ENCODE measurements at places on chromosomes 1 and 21.

DNA sequence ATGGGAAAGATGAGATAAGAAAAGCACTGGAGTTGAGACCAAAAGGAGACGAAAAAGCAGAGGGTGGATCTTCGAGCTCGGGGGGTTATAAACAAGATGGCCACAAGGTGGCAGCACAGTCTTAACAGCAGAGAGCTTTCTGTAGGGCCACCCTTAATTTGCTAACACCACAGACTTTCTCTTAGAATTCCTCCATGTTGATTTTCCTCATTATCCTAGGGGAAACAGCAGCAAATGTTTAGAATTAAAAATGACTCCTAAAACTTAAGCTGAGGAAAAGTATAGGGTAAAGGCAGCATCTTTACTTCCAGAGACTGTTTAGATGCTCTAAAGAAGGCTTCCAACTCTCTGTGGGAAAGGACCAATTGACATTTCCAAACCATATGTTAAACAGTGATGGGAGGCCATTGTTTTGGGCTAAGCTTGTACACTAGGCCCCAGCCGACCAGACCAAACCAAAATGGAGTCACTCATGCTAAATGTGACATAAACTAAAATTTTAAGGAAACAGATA lies 2.5 kb upstream of the APOBEC4 start:
- DNase-seq = peak; percentile 74

DNA sequence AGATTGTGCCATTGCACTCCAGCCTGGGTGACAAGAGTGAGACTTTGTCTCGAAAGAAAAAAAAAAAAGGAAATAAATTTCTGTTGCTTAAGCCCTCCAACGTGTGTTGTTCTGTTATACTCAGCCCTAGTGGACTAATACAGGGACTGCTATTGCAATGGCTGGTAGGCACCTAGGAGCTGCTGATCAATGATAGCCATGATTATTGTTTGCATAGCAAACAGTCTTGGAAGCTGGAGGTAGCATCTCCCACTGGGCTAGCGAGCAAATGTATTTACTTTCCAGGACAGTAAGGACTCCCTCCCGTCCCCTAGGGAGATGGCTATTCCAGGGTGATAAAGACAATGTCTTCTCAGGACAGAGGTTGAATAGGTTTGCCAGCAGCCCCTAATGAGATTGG lies 13.5 kb upstream of the TNFRSF8 start:
- DNase-seq = no peak

- DNase-seq = no peak
Measured at GRCh38 chr21:37553078-37553481, 186.5 kb downstream of the DYRK1A start.

GRCh38 chr21:14499316-14499715 lies 46.8 kb downstream of the SAMSN1 start:
- no peak for DNase-seq

DNA sequence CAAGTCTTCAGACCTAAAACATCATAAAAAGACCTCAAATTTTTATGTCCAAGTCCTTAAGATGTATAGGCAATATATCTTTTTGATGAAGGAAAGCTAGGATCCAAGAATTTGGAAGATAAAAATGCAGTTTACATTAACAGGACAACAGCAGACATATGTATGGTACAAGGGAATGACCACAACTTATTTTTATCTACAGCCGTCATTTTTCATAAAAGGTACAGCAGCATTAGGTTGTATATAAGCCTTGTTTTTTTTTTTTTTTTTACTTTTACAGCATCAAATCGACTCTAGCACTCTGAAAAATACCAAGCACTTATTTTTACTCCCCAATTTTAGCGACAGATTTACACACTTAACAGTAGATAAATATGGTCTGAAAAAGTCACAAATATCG lies 1.3 kb downstream of the SRSF10 start:
- DNase-seq = no peak

- DNase-seq = no peak
Measured at GRCh38 chr1:20723537-20724363, 5.9 kb upstream of the KIF17 start.

GRCh38 chr1:3112526-3112925 lies 43.5 kb downstream of the PRDM16 start:
- no peak for DNase-seq

DNA sequence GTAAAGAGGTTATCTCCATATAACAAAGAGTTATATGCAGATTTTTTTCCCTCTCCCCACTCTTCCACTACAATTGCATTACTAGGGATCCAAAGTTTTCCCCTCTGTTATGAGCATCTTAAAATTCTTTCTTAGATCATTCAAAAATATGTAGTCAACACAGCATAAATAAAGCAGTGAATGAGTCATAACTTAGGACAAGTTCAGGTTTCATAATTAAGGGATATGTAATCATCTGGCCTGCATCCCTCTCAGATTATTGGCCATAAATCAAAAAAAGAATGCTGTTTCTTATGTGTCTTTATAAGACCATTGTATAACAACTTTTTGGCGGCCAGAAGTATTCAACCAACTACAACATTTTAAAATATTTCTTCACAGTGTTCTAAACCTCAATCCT lies 1526.1 kb downstream of the KCNT2 start:
- peak; percentile 41 for DNase-seq

DNA sequence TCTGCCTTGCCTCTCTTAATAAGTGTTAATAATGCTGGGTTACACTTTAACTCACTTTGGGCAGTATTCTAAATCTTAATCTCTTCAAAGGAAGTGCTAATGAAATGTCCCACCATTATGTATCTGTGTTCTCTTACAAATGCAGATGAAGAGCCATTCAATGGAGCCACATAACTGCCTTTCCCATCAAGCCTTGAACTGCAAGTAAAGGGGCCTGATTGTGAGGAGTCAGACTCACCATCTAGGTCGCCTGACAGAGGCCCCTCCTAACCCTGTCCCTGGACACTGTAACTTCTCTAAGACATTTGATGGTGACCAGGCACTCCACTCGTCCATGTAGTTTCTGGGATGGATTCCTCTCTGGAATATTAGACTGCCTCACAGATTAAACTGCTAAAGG lies 329.4 kb downstream of the KIF26B start:
- DNase-seq = no peak

GRCh38 chr21:43467785-43468184 lies 40.9 kb upstream of the SIK1 start:
- no peak for DNase-seq

DNA sequence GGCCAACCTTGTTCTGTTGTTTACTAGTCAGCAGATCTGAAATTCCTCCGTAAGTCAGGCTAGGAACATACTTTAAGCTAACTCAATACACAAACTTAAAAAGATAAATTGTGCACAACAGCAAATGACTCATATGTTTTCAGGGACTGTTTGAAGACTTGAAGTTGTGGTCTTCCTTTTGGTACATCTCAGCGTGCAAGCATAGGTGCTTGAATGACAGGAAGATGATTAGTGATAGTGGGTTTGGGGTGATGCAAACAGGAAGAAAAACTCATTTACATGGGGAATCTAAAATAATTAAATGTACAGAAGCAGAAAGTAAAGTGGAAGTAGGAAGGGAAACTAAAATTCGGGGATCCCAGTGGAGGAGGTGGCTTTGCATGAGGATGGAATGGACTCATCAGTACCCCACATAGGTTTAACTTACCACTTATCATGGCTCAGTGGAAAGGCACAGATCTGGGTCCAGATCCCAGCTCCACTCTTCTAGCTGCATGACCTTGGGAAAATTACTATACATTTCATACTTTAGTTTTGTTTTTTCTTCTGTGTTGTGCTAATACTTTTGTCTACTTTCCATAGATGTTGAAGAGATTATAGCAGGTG lies 122.3 kb downstream of the XCL2 start:
- DNase-seq = no peak

DNA sequence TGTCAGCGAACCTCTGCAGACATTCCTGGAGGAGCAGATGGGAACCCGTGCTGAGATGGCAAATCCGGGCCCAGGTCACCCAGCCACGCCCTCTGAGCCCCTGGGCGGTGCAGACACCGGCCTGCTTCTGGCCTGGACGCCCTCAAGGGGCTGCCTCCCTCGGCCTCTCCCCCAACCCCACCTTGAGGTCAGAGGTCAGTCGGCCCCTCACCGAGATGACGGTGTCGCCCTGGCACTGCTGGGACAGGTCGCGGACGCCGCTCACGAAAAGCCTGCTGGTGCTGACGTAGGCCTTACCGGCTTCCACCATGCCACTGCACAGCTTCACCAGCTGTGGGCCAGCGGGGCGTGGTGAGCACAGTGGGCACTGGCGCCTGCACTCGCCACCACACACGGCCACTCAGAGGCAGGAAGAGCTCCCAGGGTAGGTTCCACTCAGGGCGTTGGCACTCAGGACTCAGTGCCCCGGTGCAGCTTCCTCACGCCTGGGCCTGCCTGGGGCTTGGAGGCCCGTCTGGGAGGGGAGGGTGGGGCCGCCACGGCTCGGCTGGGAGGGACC lies 4.7 kb downstream of the ACAP3 start:
- DNase-seq = no peak

GRCh38 chr1:58845942-58846341 lies 62.1 kb upstream of the JUN start:
- DNase-seq = no peak

GRCh38 chr1:80893115-80893514 lies 907.6 kb upstream of the ADGRL2 start:
- DNase-seq = no peak

DNA sequence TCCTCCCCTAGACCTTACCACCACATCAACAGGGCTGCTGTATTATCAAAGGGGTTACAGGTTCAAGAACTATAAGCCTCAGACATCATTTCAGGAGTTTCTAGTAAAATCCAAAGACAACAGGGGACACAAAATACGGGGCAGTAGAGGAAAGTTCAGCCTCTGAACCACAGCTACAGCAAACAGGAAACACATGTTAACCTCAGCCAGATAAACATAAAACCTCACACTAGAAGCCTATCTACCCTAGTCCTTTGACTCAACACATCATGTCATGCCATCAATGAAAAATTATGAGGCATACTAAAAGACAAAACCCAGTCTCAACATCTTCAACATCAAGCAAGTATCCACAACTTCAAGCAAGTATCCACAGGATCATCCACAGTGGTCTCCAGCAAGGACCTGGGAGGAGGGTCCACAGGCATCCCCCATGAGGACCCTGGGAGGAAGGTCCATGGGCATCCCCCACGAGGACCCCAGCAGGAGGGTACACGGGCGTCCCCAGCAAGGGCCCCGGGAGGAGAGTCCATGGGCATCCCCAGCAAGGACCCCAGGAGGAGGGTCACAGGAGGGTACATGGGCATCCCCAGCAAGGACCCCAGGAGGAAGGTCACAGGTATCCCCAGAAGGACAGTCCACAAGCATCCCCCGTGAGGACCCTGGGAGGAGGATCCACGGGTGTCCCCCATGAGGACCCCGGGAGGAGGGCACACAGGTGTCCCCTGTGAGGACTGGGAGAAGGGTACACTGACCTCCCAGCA lies 440.0 kb downstream of the MATN1 start:
- no peak for DNase-seq

DNA sequence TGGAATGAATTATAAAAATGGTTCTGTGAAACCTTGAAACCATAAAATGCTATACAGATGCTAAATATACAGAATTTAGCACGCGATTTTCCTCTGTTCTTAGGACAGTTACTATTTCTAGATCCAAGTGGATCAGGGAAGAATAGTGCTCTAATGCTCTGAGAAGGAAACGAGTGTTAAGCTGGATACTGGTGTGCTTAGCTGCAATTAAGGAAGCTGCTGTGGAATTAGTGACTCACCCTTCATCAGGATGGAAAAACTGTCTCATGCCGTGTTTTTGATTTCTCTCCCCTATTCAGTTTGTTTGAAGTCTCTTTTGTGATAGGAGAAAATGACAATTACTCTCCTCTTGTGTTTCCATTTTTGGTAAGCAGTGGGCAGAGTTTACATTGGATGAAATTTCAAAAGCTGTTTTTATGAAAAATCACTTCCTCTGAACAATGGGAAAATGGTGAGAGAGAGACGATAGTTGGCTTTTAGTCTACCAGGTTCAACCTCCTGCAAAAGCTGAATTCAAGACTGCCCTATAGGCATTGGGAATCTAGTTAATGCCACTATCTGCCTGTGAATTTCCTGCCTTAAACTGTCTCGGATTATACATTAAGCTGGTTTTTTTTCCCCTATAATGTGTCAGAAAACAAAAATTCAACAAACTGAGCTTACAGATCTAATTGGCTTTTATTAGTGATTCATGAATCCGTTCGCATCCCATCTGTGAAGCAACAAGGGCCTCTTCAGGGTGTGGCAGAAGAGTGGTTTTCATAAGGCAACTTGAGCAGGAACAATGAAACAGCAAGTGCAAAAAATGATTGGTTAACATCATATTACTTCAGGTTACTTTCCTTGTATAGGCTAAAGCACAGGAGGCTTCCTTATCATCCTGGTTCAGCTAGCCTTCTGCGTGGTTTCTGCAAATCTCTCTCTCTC lies 179.8 kb downstream of the ST6GALNAC3 start:
- no peak for DNase-seq

GRCh38 chr1:21508580-21509350 lies 458 bp upstream of the ALPL start:
- DNase-seq = no peak

DNA sequence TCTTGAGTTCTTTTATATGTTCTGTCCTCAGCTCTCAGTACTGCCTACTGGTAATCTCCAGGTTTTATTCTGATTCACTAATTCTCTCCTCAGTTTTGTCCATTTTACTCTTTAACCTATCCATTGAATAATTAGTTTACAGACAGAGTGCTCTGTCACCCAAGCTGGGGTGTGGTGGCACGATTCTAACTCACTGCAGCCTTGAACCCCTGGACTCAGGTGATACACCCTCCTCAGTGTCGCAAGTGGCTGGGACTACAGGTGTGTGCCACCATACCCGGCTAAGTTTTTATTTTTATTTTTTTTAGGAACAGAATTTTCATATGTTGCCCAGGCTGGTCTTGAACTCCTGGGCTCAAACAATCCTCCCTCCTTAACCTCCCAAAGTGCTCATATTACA lies 14.0 kb downstream of the RAB4A start:
- no peak for DNase-seq

DNA sequence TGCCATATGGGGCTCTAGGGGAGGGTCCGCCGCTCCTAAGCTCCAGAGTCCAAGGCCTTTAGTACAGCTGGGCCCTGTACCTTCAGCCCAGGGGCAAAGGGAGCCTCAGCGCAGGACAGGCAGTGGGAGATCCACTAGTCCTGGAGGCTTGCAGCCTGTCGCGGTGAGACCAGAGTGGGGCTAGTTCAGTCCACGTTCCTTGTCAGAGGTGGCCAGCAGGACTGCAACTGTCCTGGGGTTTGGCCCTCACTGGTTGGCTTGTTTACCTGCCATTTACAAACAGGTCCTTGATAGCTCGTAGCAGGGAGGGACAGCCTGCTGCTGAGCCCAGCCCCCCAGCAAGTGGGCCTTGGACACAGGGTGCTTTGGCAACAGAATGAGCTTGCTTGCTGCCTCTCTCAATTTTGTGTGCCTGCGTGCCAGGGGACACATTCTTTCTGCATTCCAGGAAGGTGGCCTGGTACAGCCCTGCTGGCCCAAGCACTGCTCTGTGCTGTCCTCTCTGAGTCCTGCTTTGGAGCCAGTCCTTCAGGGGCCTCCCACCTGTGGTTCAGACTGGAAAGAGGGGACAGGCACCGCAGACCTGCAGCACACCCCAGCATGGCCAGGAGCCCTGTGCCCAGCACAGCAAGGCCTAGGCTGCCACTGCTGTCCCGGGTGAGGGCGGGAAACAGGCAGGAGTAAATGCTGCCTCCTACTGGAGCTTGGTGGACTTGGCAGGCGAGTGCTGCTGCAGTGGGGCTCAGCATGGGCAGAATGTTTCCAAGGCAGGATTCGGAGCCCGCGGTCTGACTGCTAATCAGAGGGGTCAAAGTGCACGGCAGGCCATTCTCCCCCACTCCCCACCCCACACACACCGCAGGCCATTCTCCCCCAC lies 15.2 kb downstream of the H6PD start:
- no peak for DNase-seq
